ENCODE measurements at places on chromosomes 4 and X.

GRCh38 chr4:57504139-57504538 lies 394.0 kb upstream of the IGFBP7 start:
- no peak for DNase-seq

DNA sequence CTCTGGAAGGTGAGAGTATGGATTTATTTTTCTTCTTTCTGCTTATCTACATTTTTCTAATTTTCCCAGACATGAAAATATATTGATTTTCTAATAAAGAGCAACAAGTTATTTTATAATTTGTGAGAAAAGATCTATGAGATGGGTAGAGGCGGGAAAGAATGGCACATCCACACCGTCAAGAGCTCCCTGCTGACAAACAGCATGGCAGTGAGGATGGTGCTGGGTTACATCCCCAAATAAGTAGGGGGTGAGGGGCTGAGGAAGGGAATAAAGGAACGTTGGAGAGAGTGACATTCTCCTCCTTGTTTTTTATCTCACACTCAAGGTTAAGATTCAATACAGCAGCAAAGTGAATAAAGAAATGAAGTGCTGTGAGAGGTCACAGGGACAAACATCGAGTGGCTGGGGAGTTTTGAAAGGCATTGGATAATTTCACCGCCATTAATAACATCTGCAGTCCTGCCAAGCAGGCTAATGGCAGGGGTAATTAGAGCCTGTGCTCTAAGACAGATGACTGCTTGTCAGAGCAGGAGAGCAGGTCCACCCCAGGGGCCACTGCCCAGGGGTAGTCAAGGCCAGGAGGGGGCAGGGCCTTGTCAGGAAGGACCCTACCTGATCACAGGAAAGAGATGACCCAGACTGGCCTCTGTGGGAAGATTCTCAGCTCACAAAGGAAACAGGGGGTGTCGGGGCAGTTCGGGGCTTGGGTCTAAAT lies 323.8 kb downstream of the FBXW7 start:
- DNase-seq = peak; percentile 33

- DNase-seq = no peak
Measured at GRCh38 chrX:20140420-20140819, 1.2 kb downstream of the EIF1AX start.

DNA sequence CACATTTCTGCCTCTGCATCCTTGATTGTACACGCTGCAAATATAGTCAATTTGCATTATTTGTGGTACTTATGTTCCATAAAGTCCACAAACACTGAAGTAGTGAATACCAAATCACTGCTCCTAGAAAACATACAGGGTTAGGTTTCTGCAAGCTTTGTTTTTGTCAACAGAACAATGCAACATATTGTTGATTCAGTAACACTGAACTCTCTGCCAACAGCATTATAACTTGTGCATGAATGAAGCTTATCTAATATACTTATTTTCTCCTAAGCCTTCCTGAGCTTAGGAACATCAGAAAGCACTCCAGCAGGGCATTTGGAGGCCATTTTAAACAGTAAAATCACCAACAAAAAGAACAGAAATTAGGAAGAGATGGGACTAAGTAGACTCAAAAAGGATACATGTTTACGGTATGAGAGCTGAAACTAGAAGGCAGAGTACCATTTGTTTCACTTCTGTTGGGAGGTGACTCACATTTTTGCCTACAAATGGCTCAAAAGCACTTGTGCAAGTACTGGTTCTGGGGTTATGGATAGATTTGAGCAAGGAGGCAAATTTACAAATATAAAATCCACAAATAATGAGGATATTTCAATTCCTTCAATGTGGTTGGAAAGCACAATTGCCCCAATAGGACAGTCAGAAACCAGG lies 14.1 kb downstream of the COX18 start:
- DNase-seq = no peak

DNA sequence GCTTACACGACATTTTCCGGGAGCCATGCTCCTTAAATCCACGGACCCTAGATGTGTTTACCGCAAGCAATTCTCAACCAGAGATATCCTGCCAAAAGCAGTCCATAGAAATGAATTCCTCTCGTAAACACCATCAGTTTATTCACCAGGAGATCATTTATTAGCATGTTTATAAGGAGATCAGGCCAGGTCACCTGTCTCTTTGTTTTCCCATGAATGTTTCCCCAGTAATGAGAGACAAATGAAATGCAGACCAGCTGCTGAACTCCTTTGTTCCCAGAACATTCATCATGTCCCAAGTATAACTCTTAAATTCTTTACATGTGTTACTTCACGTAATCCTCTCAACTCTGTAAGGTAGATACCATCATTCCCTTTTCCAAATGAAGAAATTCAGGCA lies 137.1 kb downstream of the DDX53 start:
- DNase-seq = no peak

- no peak for DNase-seq
Measured at GRCh38 chr4:164931551-164932324, 45.7 kb downstream of the TRIM61 start.

GRCh38 chr4:47088298-47088697 lies 56.9 kb downstream of the GABRB1 start:
- no peak for DNase-seq

- DNase-seq = peak; percentile 56
Measured at GRCh38 chr4:5812506-5813229, 80.2 kb downstream of the CRMP1 start.

GRCh38 chrX:13487731-13488505 lies 81.5 kb upstream of the EGFL6 start:
- DNase-seq = peak; percentile 38

- DNase-seq = no peak
Measured at GRCh38 chr4:153832720-153833287, 43.9 kb upstream of the SFRP2 start.

- peak; percentile 91 for DNase-seq
Measured at GRCh38 chr4:147078875-147079658, 133.4 kb upstream of the TTC29 start.

GRCh38 chrX:88604433-88605221 lies 142.4 kb upstream of the CPXCR1 start:
- DNase-seq = no peak

GRCh38 chrX:2782171-2782570 lies 30.3 kb downstream of the XG start:
- no peak for DNase-seq

- DNase-seq = no peak
Measured at GRCh38 chr4:37982736-37983135, 22.5 kb downstream of the PTTG2 start.

- DNase-seq = no peak
Measured at GRCh38 chr4:88911246-88912212, 145.5 kb downstream of the FAM13A start.

DNA sequence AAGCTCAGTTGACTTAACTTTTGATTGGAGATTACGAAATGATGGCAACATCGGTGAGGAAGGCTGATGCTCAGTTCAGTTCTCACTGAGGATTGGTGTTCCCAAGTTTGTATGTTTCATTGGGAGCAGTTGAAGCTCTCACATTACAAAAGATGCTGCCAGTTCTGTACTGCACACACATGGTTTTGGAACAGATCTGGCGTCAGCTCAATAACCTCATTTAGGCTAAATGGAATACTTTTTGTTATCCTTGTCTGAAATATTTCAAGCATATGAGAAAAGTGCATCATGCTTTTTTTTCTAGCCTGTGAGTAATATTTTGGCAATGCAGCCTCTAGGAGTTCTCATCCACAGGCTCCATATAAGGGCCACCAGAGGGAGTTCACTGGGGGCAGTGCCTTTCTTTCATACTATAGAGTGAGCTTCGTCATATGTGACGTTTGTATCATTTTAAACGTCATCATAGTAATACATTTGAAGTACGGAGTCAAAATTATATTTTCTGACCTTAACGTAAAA lies 4.1 kb downstream of the ENPEP start:
- DNase-seq = no peak

DNA sequence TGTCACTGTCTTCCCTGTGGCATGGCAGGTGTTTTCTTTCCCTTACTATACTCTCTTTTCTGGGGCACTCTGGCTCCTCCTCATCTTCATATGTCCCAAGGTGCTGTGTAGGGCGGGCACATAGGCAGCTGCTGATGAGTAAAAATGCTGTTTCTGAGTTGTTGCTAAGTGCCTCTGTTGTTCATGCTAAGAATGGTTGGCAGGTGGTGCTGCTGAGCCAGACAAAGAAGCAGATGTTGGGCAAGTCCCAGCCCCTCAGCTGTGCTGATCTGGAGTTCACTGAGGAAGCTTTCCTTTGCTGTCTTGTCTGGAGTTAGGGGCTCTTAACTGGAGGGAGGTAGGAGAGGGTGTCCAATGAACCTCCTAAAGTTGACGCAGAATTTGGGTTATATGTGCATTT lies 40.6 kb downstream of the HADH start:
- DNase-seq = peak; percentile 55

- DNase-seq = no peak
Measured at GRCh38 chr4:177923888-177924287, 481.7 kb upstream of the AGA start.

GRCh38 chr4:110508827-110509710 lies 33.1 kb downstream of the ENPEP start:
- no peak for DNase-seq

DNA sequence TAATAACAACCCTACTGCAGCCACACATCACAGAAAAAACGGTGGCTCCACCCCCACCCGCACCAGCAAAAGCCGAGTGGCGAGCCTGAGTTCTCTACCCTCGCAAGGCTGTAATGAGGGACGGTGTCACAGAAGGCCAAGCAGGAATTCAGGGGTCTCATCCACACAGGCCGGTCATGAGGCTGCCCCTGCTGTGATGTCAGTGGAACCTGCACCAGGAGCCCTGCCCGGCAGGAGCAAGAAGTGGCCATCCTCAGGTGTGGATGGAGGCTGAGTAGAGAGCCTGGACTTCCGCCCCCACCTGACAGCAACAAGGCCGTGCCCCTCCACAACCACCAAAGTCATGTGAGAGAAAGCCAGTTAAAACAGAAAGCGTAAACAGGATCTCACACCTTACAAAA lies 20.6 kb downstream of the LYAR start:
- DNase-seq = no peak

DNA sequence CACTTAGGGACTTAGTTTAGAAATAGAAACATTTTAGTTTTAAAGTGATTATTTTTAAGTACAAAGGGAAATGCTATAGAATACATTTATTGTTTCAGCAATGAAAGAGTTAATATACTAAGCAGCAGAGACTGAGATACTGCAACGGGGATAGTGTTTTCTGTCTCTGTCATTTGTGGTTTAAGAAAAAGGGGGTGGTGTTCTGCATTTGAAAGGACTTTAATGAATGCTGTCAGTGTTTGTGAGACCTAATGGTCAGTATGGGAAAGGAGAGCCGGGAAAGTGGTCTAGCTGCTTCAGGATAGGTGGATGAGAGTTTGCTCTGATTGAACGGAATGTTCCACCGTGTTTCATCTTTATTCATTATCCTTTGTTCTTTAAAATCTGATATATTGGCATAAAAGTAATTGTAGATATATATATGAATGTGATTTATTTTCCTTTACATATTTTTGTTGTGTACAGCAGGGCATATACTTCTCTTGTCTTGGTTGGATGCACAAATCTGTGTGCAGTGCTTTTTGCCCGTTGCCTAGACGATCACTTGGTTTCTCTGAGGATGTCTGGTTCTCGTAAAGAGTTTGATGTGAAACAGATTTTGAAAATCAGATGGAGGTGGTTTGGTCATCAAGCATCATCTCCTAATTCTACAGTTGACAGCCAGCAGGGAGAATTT lies at the start of gene KLHL5:
Gene KLHL5, plus strand, starts transcription at position 139 of the 676 bp plus-strand sequence. Its CDS starts 421 bp downstream, at position 560.
- no peak for DNase-seq

DNA sequence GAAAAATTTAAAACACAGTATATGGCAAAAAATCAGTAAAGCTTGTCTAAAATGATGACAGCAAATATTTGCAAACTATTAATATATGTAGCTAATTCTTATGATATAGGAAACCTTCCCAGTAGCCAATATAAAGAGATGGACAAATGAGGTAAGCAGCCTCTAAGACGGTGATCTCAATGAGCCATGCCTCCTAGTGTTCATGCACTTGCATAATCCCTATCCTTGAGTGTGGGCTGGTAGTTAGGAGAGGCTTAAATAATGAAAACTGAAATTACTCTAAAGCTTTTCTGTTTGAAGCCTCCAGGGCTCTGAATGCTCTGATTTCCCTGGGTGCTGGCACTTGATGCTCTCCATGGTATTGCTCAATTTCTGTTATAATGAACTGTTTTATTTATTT lies 24.6 kb upstream of the ARMCX4 start:
- no peak for DNase-seq

DNA sequence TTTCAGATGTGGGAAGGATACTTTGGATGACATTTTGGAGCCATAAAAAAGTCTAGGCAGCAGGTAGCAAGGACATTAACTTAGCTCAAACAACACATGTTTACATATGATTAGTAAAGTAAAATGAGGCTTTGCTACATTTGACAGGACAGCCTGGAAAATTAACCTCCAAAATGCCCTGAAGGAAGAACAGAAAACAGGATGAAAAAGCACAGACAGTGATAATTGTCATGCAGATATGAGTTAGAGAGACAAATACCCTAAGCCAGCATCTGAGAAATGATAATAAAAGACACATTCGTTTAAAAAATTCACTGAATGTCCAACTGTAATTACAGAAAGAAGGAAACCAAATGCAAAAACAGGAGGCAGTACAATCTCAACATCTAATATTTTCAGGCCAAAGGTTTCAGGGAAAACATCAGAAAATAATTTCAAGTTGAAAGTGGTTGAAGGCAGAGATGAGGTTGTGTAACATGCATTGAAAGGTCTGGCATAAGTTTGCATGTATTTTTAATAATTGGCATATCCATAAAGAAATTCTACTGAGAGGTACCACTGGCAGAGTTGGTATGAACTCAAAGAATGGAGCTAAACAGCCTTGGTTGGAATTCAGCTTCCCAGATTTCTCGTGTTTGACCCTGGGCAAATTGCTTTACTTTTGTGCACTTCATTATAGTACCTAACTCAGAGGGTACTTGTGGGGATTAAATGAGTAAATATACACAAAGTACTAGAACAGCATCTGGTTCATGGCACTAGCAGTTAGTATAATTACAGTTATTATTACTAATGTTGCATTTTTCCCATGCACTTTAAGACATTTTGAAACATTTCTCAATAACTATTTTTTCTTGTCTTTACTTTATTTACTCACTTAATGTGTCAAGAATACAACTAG lies 54.4 kb upstream of the MAP9 start:
- no peak for DNase-seq

GRCh38 chr4:189304167-189304566 lies 636.5 kb upstream of the FRG1 start:
- no peak for DNase-seq

DNA sequence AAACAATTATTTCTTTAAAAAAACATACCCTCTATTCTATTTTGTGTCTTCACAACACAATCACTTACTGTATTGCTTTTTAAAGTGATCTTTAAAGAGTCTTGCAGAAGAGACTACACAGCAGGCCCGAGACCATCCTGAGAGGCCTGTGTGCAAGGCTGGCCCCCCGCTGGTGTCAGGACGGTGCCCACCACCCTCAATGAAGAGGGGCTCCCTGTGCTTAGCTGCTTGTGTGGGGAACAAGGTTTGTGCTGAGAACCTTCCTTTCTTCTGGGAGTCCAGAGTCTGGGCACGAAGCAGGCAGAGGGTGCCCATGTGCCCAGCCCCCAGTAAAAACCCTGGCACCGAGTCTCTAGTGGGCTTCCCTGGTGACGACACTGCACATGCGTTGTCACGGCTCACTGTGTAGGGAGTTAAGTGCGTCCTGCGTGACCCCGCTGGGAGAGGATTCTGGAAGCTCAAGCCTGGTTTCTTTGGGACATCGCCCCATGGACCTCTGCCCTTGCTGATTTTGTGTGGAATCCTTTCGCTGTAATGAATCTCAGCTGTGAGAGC lies 22.0 kb downstream of the RGS12 start:
- peak; percentile 3 for DNase-seq

Data from BE2C (cell line).